Thyroid gland (tissue), 4 donors: ENCODE measurements at places on chromosomes 7 and 10. TPM values are rescaled to one million over a fixed set of nuclear protein-coding genes. Genes with fewer than 3 reads are reported as not detected.

Gene PLPP4
- 0.54 TPM for total RNA-seq

Gene TBC1D12
- 17.5 TPM for total RNA-seq

Gene ITPRID1
- not detected for total RNA-seq

Gene C1GALT1
- 42.9 TPM for total RNA-seq

- no peak for DNase-seq
Measured at GRCh38 chr7:108430664-108431063, 25.6 kb downstream of the NRCAM start.

- no peak for DNase-seq
Measured at GRCh38 chr7:100141555-100141949, 7.2 kb upstream of the LAMTOR4 start.

DNA sequence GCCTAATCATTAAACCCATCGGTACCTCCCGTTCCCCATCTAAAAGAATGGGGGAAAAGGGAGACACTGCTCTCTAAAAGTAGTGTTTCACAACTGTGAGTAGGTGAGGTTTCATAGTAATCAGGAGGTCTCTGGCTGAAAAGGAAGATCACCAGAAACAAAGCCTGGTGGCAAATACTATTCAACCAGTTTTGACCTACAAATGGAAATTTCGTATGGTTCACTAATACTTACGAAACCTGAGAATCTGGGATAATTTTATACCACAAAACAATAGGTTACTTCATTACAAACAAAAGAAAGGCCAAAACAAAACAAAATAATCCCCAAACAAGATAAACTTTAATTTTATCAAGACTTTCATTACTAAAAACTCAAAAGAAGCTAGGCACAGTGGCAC is 28.4 kb upstream of the ANLN start:
- DNase-seq = no peak

GRCh38 chr10:83988435-83988834 is 150.9 kb upstream of the GHITM start:
- no peak for DNase-seq

DNA sequence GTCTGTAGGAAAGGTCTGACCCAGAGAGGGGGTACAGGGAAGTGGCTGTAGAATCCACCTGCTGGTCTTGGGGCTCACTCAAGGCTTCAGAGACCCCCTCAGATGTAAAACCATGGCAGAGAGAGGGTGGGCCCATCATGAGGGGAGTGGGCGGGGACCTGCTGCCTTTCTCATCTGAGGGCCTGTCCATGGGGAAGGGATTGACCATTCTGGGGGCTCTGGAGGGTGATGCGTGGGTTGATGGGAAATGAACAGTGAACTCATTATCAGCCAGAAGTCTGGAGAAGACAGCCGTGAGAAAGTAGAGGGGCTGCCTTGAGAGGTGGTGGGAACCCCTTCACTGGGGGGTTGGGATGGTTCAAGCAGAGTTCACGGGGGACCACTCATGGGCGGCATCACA is 66.8 kb downstream of the MINDY4 start:
- DNase-seq = no peak

- no peak for DNase-seq
Measured at GRCh38 chr7:31563951-31564350, 50.1 kb downstream of the ITPRID1 start.
